ENCODE measurements at places on chromosomes 12 and 14.

DNA sequence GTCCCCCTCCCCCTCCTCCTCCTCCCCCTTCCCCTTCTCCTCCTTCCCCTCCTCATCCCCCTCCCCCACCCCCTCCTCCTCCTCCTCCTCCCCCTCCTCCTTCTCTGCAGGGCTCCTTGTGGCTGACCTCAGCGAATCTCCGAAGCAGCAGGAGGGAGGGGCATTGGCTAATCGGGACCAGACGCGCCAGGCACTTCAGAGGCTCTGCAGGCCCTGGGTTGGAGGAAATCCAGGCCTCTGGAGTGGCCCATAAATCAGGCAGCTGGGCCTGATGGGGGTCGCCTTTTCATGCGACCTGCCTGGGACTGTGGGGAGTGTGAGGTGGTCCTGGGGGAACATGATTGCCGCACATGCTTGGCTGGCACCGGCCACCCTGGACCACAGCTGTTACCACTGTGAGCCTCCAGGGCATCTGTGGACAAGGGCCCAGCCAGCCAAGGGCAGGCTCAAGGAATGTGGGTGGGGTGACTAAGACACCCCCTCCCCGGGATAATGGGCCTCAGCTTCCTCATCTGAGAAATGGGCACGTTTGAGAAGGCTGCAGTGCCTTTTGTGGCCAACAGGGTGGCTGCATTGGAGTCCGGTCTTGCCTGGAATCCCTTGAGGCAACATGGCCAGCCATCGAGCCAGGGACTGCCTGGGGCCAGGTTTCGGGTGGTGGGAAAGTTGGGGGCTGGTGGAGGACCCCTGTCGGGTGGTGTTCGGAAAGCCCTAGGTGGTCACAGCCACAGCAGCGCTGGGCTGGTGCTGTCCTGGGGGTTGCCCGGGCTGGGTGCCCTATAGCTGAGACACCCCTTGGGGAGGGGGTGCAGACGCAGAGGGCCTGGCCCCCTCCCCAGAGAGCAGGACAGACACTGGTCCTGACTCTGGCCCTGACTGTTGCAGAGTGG lies 12.0 kb downstream of the KIF26A start:
- peak; percentile 93 for DNase-seq

DNA sequence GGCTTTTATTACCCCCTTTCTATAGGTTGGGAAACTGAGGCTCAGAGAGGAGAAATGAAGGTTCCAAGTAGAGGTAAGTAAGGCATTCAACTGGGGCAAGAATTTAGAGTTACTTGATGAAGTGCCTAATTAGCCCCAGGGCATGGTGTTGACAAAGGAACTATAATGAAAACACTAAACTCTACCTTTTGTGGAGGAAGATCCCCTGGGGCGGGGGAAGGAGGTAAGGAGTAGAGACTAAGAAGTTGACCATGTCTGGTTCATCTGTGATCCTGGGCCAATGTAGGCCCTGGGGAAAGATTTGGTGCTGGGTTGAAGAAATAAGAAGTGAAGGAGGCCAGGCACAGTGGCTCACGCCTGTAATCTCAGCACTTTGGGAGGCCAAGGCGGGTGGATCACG lies 16.2 kb upstream of the COX6A1 start:
- peak; percentile 89 for DNase-seq

GRCh38 chr14:93103392-93104080 lies 12.2 kb downstream of the ITPK1 start:
- DNase-seq = no peak

DNA sequence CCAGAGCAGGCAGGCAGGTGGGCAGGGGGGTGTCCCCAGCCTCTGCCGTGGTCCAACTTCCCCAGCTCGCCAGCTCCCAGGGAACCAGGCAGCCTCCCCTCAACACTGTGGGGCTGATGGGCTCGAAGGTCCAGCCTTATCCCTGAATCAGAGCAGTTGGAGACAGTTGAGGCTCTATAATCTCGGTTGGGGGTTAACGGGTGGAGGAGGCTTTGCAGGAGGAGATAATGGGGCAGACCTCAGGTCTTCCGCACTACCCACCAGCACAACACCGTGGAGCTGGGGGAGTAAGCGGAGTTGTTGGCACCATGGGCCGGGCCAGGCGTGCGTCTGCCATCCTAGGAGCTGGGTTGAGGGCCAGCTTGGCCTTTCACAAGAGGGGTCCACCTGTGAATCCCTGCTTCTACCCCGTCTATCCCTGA lies 13.9 kb upstream of the HDAC7 start:
- DNase-seq = no peak

- no peak for DNase-seq
Measured at GRCh38 chr12:91133871-91134270, 22.6 kb upstream of the LUM start.

Data from ELF-1 (cell line).